ENCODE measurements at places on chromosomes 1 and 21. TPM values are rescaled to one million over a fixed set of nuclear protein-coding genes. Genes with fewer than 3 reads are reported as not detected.
A peak's percentile ranks its signal among the peaks of the same experiment; 100 is the strongest.

PAQR6 gene
- total RNA-seq, result 2.5 TPM

LEFTY2 gene
- total RNA-seq, result not detected

SLC44A5 gene
- 3.6 TPM for total RNA-seq

FLVCR1 gene
- total RNA-seq, result 4.0 TPM

NTMT2 gene
- total RNA-seq, result not detected

GCSAML gene
- 0.15 TPM for total RNA-seq

GRCh38 chr1:234643111-234643849, 33.3 kb upstream of the IRF2BP2 start:
- no peaks in the 10 kb centered on the region for H3K27me3 ChIP-seq
- no peaks in the 10 kb centered on the region for H3K4me1 ChIP-seq
- no peak for DNase-seq
- no peak overlapping the region for H3K4me3 ChIP-seq
- no peaks in the 10 kb centered on the region for H3K36me3 ChIP-seq

DNA sequence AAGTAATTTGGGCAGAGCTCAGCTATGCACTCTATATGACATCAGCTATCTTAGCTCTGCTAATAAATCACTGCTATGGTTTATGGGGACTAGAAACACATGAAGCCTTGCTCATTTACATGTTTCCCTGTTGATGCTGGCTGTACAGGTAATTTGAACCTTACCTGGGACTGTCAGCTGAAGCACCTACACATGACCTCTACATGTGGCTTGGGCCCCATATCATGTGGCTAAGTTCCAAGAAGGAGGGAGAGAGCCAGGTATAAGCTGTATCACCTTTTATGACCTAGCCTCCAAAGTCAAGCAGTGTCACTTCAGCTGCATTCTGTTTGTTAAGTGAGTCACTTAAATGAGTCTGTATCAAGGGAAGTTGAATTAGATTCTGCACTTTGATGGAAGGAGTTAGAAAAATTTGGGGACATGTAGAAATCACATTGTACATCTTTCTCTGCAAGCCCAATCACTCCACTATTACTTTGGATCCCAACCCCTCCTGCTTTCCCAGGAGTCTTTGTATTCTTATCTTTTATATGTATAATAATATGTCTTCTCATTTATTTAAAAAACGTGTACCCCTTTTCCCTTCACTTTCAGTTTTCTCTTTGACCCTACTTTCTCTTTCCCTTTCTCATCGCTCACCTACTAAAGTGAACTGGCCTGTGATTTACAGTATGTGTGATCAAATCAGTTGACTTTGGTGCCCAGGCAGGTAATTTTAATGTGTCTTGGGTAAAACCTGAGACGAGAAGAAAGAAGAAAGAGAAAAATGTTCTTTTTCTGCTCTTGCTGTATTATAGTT, 53.4 kb upstream of the PRKACB start:
- H3K4me3 ChIP-seq, result no peak overlapping the region
- no peak overlapping the region for H3K27ac ChIP-seq
- no peaks in the 10 kb centered on the region for H3K27me3 ChIP-seq
- no peaks in the 10 kb centered on the region for H3K36me3 ChIP-seq
- no peak for DNase-seq

DNA sequence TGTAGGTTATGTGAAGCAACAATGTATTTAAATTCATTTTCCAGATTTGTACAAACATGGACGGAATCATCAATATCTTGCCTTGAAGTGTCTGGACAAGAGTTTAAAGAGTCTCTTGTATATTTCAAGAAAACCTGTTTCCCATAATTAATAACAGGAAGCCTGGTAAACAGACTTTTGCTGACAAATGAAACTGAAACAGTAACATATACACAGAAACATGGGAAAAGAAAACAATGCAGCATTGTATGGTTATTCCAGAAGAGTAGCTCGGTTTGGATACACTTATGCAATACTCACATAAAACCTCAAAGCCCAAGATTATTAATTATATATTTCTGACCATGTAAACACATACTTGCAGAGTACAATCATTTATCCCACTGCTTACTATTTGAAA, 265.5 kb downstream of the PTPRC start:
- H3K36me3 ChIP-seq, result no peaks in the 10 kb centered on the region
- H3K27ac ChIP-seq, result no peak overlapping the region

DNA sequence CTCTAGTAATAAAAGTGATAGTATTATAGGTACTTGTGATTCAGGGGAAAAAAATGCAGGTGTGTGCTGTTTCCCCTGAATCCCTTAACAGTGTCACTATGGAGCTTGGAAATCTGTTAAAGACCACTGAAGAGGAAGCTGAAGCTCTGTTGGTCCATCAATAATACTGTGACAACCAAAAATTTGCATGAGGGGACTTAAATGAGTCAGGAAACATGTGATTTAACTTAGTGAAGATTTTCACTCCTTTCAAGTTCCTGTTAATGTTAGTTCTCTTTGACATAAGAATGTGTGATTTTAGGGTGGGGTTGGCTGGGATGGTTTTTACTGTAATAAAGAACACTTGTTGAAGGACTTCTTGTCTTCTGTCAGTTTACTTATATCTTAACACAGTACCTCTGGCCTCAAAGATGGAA, 32.0 kb downstream of the VANGL2 start:
- no peaks in the 10 kb centered on the region for H3K27me3 ChIP-seq
- H3K4me1 ChIP-seq, result no peaks in the 10 kb centered on the region
- H3K36me3 ChIP-seq, result no peaks in the 10 kb centered on the region
- no peak overlapping the region for H3K4me3 ChIP-seq
- no peak for DNase-seq

DNA sequence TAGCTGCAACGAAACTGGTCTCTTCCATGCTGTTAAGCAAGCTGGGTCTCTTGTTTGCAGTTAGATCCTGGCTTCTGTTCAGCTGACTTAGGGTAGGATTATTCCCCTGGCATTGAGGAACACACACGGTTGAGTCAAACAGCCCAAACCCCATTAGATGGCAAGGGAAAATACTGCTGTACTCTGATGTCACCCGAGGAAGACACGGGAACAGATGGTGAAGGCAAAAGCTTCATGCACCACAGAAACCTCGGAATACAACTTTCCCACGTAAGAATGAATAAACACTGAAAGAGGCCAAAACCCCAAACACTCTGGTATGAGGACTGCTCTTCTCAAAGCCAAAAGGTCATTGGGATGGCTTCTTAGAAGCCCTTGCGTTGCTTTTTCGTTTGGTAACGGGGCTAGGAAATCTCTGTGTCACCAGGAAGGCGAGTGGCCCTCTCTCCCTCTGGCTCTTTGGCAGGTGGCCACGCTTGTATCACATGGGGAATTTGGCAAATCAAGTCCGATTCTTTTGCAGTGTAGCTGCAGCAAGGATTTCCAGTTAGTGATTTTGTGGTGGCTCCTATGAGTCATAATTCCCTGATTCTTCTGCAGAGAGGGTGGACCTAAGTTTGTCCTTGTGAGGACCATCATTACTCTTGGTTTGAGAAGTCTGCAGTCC, 16.7 kb upstream of the LYST start:
- H3K36me3 ChIP-seq, result no peaks in the 10 kb centered on the region
- H3K4me1 ChIP-seq, result peaks cover 8% of the 10 kb centered on the region
- peak; percentile 96 for DNase-seq

- no peaks in the 10 kb centered on the region for H3K36me3 ChIP-seq
- H3K27ac ChIP-seq, result no peak overlapping the region
- no peaks in the 10 kb centered on the region for H3K4me1 ChIP-seq
- no peaks in the 10 kb centered on the region for H3K27me3 ChIP-seq
Observed at GRCh38 chr1:68317543-68317942, 85.2 kb upstream of the WLS start.

GRCh38 chr1:60923389-60924087, 158.8 kb upstream of the NFIA start:
- no peak overlapping the region for H3K4me3 ChIP-seq
- no peak for DNase-seq
- no peaks in the 10 kb centered on the region for H3K27me3 ChIP-seq
- no peaks in the 10 kb centered on the region for H3K4me1 ChIP-seq
- H3K36me3 ChIP-seq, result no peaks in the 10 kb centered on the region

GRCh38 chr1:201877877-201878401, 10.8 kb upstream of the SHISA4 start:
- no peak overlapping the region for H3K4me3 ChIP-seq
- H3K27ac ChIP-seq, result peak overlapping the region; percentile 42
- DNase-seq, result peak; percentile 61
- H3K27me3 ChIP-seq, result no peaks in the 10 kb centered on the region
- H3K4me1 ChIP-seq, result no peaks in the 10 kb centered on the region
- H3K36me3 ChIP-seq, result no peaks in the 10 kb centered on the region

DNA sequence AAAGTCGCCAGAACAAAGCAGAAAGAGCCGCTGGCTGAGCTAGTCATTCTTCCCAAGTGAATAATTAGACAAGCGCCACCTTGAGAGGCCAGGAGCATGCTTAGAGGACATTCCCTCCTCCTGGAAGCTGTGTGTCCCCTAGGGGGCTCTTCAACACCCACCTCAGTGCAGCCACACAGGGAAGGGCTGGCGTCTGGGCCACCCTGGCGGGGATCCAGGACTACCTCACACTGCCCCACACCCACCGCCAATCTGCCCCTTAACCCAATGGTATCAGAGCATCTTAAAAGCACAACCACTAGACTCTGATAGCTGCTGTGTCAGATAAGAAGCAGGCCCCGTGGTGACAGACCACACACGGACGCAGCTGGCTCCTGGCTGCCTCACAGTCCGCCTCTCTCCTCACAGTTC, 24.9 kb downstream of the SETD4 start:
- no peak for DNase-seq
- H3K27ac ChIP-seq, result no peak overlapping the region
- H3K4me1 ChIP-seq, result no peaks in the 10 kb centered on the region
- no peaks in the 10 kb centered on the region for H3K27me3 ChIP-seq
- no peak overlapping the region for H3K4me3 ChIP-seq
- no peaks in the 10 kb centered on the region for H3K36me3 ChIP-seq

DNA sequence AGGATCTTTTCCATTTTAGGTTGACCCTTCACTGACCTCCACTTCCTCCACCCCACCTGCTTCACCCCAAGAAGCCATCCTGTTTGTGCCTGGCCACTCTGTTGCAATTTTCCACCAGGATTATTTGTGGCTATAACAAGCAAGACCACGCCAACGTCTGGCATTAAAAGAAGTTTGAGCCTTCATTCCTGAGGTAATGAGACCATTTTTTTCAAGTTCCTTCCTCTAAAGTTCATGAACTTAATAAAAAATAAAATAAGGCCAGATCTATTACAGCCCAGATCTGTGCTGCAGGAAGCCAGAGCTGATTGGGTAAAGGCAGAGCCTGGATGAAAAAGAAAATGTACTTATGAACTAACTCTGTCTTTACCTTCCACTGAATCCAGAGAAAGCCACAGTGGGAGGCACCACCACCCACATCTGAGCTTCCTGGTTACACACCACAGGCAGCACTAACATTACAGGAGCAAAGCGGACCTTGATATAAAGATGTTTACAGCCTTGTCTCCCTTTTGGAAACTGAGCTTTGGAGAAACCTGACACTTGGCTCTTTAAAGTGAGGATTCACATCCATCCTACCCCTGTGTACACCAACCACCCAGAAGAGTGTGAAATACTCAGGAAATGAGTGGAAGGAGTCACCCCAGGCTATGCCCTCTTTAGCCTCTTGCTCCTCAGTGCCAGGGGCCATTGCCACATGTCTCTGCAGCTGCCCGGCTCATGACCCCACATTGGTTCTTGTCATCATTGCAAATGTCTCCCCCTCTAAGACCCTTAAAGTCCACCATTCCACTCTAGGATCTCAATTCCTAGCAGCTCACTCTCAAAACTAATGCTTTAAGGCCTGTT, 293.6 kb downstream of the PLPP3 start:
- H3K4me3 ChIP-seq, result no peak overlapping the region
- H3K27ac ChIP-seq, result peak overlapping the region; percentile 10
- no peaks in the 10 kb centered on the region for H3K4me1 ChIP-seq

GRCh38 chr21:23801292-23801691, 1806.0 kb downstream of the MRPL39 start:
- no peaks in the 10 kb centered on the region for H3K36me3 ChIP-seq
- no peak overlapping the region for H3K4me3 ChIP-seq
- no peak for DNase-seq
- H3K4me1 ChIP-seq, result no peaks in the 10 kb centered on the region

DNA sequence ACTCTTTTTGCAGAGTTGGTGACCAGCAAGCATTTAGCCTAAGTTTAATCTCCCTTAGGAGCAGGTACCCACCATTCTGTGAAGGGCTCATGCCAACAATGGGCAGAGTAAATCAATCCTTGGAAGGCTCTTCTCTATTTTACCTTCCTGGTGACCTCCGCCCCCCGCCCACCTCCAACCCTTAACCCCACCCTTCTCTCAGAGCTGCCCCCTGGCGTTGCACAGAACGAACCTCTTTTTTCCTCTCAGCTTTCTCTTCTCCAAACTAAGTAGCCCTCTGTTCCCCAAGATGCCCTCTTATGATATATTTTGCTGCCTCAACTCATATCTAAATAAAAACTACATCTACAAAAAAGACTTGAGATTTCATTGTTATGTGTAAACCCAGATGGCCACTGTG, 186.8 kb downstream of the SEC16B start:
- H3K27me3 ChIP-seq, result no peaks in the 10 kb centered on the region
- no peaks in the 10 kb centered on the region for H3K36me3 ChIP-seq

GRCh38 chr1:212977781-212978645, 27.7 kb downstream of the VASH2 start:
- no peak overlapping the region for H3K27ac ChIP-seq
- no peak for DNase-seq
- H3K4me3 ChIP-seq, result no peak overlapping the region
- no peaks in the 10 kb centered on the region for H3K36me3 ChIP-seq
- H3K4me1 ChIP-seq, result no peaks in the 10 kb centered on the region

GRCh38 chr1:65253800-65254319, 55.5 kb upstream of the DNAJC6 start:
- no peaks in the 10 kb centered on the region for H3K36me3 ChIP-seq
- H3K4me3 ChIP-seq, result peak overlapping the region; percentile 78

DNA sequence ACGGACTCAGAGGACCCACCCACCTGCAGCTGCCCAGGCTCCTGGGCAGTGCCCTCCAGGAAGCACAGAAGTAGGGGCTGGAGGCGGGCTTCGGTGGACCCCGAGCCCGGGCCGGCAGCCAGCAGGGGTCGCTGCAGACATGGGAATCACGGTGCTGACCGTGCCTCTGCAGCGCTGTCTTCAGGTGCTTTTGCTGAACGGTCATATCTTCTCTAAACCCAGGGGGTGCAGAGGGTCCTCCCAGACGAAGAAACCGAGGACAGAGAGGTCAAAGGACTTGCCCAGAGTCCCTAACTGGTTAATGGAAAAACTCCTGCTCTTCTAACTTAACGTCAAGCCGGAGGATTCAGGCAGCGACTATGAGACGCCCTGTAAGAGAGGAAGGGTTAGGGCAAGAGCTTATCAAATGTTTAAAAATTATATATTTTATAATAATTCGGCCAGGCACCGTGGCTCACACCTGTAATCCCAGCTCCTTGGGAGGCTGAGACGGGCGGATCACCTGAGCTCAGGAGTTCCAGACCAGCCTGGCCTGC, 21.5 kb upstream of the LEFTY2 start:
- no peaks in the 10 kb centered on the region for H3K27me3 ChIP-seq
- H3K4me1 ChIP-seq, result no peaks in the 10 kb centered on the region
- H3K4me3 ChIP-seq, result peak overlapping the region; percentile 25
- H3K36me3 ChIP-seq, result no peaks in the 10 kb centered on the region
- DNase-seq, result no peak
